ENCODE measurements at places on chromosomes 13 and 19.
A peak's percentile ranks its signal among the peaks of the same experiment; 100 is the strongest.

- H3K4me3 ChIP-seq = no peak overlapping the region
- no peak for DNase-seq
- peaks cover 6% of the 10 kb centered on the region for H3K4me1 ChIP-seq
- no peaks in the 10 kb centered on the region for H3K27me3 ChIP-seq
- H3K27ac ChIP-seq = no peak overlapping the region
- H3K36me3 ChIP-seq = peaks cover 12% of the 10 kb centered on the region
These were observed 8.2 kb downstream of the MTIF3 start for GRCh38 chr13:27442071-27442647.

- H3K27me3 ChIP-seq = no peaks in the 10 kb centered on the region
- no peak overlapping the region for H3K4me3 ChIP-seq
- peaks cover 3% of the 10 kb centered on the region for H3K4me1 ChIP-seq
- no peak for DNase-seq
- H3K27ac ChIP-seq = no peak overlapping the region
- no peaks in the 10 kb centered on the region for H3K36me3 ChIP-seq
These were observed 2506.4 kb downstream of the PCDH9 start for GRCh38 chr13:64723724-64724123.

GRCh38 chr13:27001705-27002104 is 169.9 kb downstream of the USP12 start:
- H3K27ac ChIP-seq = peak overlapping the region; percentile 22
- peaks cover 6% of the 10 kb centered on the region for H3K4me1 ChIP-seq
- DNase-seq = no peak

GRCh38 chr19:40801426-40802299 is 2.7 kb downstream of the EGLN2 start:
- peaks cover 51% of the 10 kb centered on the region for H3K4me1 ChIP-seq
- peak overlapping the region; percentile 89 for H3K4me3 ChIP-seq
- no peak for DNase-seq
- H3K27ac ChIP-seq = peak overlapping the region; percentile 79
- H3K36me3 ChIP-seq = peaks cover 7% of the 10 kb centered on the region

DNA sequence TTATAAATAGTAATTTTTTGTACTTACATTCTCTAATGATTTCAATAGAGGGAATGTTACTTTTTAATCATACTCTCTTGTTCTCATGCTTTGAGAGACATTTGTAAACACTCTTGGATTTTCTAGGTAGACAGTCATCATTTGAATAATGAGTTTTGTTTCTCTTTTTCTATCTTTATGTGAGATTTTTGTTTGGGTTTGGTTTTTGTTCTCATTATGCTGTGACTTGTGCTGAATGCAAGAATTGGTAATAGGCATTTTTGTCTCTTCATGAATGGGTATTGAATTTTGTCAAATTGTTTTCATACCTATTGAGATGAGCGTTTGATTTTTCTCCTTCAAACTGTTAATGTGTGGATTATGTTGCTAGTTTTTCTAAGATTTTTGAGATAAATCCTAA is 56.8 kb upstream of the GPR183 start:
- no peaks in the 10 kb centered on the region for H3K4me1 ChIP-seq
- no peak for DNase-seq
- H3K27me3 ChIP-seq = no peaks in the 10 kb centered on the region
- peaks cover 15% of the 10 kb centered on the region for H3K36me3 ChIP-seq
